Activated CD4-positive, alpha-beta T cell treated with anti-CD3 and anti-CD28 coated beads, Interleukin-2, amount 50 U/mL, for 24 hours (primary cell): ENCODE measurements at places on chromosomes 16 and 17.

- no peak for DNase-seq
Observed at GRCh38 chr16:66660422-66661209, 35.9 kb downstream of the CMTM4 start.

- DNase-seq: no peak
Observed at GRCh38 chr17:82596296-82596695, 51.9 kb downstream of the WDR45B start.

DNA sequence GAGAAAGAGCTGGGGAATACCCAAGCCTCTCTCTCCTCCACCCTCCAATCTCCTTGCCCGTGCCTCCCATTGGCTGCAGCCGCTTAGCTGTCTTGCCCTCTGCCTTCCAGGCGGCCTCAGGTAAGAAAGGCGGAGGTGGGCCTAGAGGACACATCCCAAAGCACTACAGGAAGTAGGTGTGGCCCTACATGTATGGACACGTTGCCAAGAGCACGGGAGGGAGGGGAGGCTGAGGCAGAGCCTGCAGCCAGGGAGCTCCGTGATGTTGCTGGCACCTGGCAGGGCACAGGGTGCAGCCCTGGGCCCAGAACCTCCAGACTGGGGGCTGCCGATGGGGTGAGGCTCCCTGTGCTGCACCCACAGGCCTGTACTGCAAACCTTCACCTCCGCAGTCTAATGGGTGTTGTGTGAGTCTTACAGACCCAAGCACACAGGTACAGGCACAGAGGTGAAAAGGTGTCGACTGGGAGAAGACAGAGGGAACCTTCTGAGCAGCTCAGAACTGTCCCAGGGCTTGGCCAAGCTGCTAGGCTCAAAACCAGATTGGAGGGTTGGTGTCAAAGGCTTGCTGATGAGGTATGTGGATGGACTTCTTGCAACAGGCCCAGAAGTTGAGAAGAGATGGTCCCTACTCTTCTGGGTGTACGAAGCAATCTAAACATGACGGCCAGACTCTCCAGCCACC, 23.5 kb upstream of the FOXK2 start:
- DNase-seq: no peak

GRCh38 chr17:74822335-74822938, 37.2 kb downstream of the GRIN2C start:
- no peak for DNase-seq

DNA sequence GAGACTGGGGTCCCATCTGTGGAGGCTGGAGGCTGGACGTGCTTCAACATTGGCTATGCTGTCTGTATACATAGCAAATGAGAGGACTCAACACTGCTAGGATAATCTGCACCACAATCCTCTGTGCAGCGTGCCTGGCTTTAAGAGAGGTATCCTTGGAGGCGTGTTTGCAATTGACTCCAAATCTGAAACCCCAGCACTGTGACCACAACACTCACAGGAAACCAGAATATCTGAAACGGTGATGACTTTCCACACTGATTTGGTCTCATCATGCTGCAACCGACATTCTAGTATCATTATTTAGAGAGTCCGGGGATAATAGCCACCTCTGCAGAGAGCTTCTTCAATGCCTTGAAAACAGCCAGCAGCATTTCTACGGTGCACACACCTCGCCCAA, 35.1 kb downstream of the TLE7 start:
- no peak for DNase-seq

DNA sequence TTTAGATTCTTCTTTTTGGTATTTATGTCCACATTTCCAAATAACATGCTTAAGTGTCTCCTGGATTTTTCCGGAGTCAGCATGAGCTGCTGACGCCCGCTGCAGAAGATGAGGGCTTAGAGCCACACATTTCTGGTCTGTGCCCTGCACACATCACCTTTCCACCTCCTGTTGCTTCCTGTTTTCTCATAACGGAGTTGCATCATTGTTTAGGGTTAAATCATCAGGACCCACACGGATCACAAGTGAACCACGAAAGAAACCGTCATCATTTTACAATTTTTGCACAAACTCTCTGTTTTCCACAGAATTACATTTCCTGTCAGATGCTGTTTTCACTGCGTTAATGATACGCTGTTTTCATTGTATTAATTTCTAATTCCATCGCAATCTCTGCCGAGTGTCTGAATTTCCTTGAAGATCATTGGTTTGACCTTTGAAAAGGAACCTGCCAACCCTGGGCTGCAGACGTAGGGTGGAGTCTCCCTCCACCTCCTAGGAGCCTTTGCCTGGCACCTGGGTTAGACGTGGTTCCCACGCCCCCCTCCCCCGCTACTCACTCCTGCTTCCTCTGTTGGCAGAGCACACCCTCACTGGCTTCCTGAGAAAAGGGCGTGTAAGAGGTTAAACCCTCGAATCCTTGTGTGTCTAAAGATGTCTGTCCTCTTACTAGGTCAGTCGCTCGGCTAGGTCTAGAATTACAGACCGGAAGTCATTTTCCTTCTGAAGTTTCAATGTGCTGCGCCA, 68.2 kb downstream of the RNF213 start:
- DNase-seq: no peak

- no peak for DNase-seq
Observed at GRCh38 chr17:83086199-83086880, 6.9 kb downstream of the METRNL start.

- no peak for DNase-seq
Observed at GRCh38 chr17:75842963-75843576, 1.1 kb downstream of the UNC13D start.

DNA sequence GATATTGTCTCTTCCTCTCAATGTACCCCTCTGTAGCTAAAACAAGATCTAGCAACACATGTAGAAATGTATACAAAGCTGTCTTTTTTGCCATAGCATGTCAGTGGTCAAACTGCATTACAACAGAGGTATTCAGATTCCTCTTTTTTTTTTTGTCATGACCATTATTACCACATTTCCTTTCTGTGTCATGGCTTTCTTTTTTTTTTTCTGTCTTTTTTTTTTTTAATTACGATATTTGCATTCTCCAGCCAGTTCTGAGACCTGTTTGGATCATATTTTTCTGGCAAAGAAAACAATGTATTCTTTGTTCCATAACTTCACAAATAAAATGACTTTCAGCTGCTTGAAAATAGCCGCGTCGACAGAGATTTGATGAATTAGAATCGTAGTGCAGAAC, 27.4 kb upstream of the CAPNS2 start:
- DNase-seq: no peak

DNA sequence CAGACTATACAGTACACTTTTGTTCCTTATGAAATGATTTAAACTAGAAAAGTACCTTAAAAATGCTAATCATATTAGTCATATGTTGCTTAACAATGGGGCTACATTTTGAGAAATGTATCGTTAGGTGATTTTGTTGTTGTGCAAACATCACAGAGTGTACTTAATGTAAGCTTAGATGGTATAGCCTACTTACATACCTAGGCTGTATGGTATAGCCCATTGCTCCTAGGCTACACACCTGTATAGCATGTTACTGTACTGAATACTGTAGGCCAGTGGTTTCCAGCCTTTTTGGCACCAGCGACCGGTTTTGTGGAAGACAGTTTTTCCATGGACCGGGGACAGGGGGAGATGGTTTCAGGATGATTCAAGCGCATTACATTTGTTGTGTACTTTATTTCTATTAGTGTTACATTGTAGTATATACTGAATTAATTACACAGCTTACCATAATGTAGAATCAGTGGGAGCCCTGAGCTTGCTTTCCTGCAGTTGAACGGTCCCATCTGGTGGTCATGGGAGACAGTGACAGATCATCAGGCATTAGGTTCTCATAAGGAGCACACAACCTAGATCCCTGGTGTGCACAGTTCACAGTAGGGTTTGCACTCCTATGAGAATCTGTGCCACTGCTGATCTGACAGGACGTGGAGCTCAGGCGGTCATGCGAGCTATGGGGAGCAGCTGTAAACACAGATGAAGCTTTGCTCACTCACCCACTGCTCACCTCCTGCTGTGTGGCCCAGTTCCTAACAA, 35.0 kb upstream of the MRC2 start:
- no peak for DNase-seq

DNA sequence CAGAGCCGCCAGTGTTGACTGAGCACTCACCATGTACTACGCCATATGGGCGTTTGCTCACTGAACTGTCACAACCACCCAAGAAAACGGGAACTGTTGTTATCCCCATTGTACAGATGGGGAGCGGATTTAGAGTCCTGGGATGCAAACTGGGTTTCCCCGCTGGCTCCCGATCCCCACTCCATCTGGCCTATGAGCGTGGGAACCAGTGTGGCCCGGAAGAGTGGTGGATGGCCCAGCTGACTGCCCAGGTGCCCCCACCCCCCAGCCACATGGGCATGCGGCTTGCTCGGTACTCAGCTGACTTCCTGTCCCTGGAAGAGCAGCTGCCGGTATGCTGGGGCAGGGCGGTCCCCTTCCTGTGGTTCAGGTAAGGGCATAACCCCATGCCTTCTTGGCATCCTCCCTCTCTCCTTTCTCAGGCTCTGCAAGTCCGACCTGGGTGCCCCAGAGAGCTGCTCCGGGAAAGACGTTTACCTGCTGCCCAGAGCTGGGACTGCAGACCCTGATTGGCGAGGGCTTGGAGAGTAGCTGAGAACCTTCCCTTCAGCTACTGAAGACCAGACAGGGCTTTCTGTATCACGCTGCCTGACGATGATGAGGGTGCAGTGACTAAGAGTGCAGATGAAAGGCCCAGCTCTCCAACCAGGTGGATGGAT, 16.2 kb downstream of the SOCS3 start:
- no peak for DNase-seq

DNA sequence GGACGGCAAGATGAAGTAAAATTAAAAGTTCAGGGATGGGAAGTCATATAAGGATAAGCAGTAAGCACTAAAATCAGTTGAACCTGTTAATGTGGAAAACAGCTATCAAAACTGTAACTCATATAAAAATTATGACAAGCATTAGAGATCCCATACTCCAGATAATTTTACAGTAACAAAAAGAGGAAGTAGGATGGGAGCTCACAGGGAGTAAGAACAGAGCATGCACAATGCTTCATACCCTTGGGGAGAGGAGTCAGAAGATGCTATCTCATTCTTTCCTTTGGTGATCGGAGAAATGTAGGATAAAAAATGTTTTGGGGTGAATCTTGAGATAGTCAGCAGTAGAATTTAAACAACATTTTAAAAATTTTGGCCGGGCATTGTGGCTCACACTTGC, 164.7 kb upstream of the CACNG5 start:
- DNase-seq: no peak

GRCh38 chr17:74104921-74105320, 98.6 kb upstream of the RPL38 start:
- no peak for DNase-seq

- DNase-seq: no peak
Observed at GRCh38 chr17:7131423-7131791, 16.8 kb upstream of the ASGR2 start.

DNA sequence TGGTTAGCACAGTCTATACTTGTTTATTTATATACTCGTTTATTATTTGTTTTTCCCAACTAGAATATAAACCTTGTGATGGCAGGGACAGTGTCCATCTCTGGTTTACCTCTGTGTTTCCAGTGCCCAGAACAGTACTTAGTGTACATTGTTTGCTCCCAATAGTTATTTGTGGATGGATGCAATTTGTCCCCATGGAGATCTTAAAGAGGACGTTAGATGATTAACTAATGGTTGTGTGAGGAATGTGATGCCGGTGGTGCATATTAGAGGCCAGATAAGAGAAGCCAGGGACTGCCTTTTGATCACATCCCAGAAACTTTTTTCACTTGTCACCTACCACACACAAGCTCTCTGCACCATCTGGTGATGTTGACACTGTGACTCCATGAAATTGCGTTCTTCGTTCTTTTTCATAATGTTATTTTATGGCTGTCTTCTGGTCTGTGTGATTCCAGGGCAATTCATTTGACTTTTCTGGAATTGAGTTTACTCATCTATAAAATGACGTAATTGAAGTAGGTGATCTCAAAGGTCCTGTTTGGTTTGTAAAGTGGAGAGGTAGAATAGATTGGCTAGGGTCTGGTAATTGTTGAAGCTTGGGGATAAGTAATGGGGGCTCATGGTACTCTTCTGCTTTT, 1.2 kb downstream of the COX10 start:
- no peak for DNase-seq

GRCh38 chr17:29070781-29071180, 27.8 kb downstream of the PIPOX start:
- DNase-seq: no peak

- no peak for DNase-seq
Observed at GRCh38 chr17:44353672-44354331, 8.7 kb downstream of the GRN start.

GRCh38 chr17:68993112-68993511, 37.9 kb upstream of the ABCA8 start:
- DNase-seq: no peak

GRCh38 chr17:81551458-81552243, 502 bp downstream of the FAAP100 start:
- no peak for DNase-seq

DNA sequence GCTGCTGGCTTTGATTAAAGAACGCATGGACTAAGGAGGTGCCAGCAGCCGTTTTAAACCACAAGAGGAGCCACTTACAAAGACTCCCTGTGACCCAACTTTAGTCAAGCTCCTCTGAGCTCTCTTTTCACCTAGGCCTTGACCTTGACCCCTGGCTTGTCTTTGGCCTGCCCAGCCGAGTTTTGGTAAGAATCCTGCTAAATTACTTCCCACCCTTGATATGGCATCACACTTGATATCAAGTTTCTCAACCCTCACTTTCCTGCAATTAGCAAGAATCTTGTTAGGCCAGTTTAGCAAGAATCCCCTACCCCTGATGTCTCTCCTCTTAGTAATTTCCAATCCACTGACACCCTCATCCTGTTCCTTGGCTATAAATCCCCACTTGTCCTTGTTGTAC, 232.8 kb upstream of the SALL1 start:
- DNase-seq: no peak

- no peak for DNase-seq
Observed at GRCh38 chr17:40259505-40259904, 28.2 kb upstream of the CDC6 start.

GRCh38 chr17:26773189-26774188, 520.4 kb upstream of the WSB1 start:
- no peak for DNase-seq

GRCh38 chr16:74623214-74623838, 16.4 kb upstream of the GLG1 start:
- no peak for DNase-seq

GRCh38 chr17:17021194-17021863, 20.9 kb upstream of the MPRIP start:
- DNase-seq: no peak

DNA sequence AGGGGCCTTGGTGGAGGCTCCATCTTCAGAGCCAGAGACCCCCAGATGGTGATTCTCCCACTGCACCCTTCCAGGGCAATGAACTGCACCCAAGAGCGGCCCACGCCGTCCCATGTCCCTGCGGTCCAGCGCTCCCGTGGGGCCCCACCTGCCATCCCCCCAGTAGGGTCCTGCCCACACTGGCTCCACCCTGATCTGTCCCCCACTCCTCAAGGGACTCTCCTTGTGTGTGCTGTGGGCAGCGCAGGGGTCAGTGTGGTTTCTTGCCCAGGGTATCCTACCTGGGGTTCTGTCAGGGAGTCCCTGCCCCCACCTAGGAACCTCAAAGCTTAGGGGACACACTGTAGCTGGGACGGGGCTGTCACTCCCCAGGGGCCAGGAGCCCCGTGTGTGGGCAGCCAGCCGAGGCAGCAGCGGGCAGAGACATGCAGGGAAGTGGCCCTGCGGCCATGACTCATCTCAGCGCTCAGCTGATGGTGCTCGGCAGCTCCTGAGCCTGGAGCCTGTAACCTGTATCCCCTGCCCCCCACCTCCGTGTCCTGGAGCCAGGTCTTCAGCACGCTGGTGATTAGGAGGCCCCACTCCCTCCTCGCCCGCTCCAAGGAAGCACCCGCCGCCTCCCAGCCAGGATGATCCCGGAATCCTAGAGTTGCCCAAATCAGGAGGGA, 35.7 kb upstream of the SSTR5 start:
- no peak for DNase-seq
